CD14-positive monocyte (primary cell): ENCODE measurements at places on chromosomes 16 and 17.

DNA sequence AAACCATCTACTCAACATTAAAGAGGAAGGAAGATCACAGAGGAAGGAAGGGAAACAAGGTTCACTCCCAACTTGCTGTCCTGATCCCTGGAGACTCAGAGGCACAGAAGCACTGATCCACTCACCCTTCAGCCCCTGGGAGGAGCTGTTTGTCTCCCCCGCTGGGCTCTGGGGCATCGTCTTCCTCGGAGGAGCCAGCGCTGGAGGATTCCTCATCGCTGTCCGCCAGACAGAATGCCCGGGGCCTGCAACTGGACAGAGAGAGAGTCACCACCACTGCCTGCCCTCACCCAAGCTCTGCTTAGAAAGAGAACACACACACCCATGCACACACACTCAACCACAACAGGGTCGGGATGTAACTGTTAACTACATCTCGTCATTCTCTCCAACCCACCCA, 24.8 kb upstream of the ERN1 start:
- DNase-seq: no peak

DNA sequence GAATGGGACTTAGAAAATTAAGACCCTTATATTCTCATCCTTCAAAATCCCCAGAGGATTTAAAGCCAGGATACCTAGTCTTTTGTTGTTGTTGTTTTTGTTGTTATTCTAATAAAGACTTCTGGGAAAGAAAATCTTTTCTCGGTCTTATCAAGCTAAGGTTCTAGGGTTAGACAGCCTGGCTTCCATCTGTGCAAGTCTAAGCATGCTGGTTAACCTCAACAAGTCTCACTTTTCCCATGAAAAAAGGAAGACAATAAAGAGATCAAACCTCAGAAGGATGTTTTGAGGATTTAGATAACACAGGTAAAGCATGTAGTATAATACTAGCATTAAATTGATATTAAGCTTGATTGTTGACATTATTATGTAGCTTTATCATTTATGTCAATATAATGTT, 486.4 kb upstream of the SOX9 start:
- DNase-seq: no peak

- no peak for DNase-seq
These were observed at the start of gene MT1B for GRCh38 chr16:56651586-56651985. Gene MT1B, plus strand, starts transcription at chr16:56651886. Its CDS starts 68 bp downstream, at chr16:56651954.

GRCh38 chr16:22710326-22710725, 103.6 kb upstream of the HS3ST2 start:
- no peak for DNase-seq

DNA sequence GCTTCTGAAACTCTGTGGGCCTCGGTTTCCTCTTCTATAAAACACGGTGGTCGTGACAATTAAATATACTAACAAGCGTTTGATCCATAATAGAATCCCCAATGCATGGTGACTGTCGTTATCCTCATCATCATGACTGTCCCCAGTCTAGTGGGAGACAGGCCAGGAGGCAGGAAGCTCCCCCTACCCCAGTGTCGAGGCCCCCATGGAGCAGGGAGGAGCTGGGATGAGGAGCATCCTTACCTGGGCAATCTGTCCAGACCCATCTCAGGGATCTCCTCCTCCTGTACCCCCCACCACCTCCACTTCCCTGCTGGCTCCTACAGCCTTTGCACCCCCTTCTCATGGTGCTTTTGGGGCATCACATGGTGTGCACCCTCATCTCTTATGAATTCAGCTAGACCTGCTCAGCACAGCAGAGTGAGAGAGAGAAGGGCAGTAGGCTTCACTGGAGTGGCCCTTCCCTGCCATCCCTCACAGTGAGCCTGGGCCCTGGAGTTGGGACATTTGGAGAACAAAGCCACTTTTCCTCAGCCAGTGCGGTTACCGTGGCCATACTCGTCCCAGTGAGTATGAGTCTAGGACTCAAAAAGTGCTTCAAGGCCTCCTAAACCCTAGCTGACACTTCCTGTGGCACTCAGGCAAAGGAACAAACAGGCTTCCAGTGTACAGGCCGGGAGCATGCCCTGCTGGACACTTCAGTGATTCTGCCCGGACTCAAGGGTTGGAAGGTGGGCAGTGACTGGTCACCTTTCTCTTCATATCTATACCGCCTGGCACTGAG, 148.6 kb downstream of the CLEC16A start:
- no peak for DNase-seq
